ENCODE measurements at places on chromosomes 12 and 14.

- no peak for DNase-seq
These were observed 146.0 kb downstream of the FBXL14 start for GRCh38 chr12:1448336-1448735.

DNA sequence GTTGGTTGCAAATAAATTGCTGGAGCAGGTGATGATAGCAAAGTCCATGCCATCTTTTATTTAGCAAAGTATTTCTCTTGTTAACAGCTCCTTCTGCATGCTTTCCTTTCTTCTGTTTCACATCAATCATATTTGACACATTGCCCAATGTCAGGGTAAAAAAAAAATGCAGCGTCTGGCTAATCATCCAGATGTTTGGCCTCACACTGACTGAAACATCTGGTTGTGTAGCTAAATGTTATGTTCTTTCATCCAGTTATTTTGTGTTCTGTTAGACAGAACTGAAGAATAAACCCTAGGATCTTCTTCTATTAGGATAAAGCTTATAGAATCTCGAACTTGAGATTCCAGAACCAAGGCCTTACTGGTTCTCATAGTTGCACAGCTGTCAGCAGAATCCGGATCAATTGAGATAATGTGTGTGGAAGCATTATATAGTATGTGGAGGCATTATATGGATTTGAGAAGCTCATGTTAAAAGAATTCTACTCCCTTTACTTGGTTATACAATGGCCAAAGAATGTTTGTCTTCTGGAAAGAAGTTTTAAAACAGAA lies 859.2 kb downstream of the DIO2 start:
- DNase-seq: no peak

DNA sequence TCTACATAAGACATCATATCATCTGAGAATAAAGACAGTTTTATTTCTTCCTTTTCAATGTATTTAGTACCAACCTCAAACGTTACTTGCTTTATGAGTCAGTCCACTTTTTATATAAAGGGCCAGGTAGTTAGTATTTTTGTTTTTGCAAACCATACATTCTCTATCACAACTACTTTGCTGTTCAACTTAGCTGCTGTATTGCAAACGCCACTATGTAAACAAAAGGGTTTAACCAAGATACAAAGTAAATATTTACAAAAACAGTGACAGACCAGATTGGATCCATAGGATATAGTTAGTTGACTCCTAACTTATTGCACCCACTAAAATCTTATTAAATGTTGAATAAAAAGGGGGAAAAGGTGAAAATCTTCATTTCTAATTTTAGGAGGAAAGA lies 87.7 kb upstream of the FOXG1 start:
- no peak for DNase-seq

DNA sequence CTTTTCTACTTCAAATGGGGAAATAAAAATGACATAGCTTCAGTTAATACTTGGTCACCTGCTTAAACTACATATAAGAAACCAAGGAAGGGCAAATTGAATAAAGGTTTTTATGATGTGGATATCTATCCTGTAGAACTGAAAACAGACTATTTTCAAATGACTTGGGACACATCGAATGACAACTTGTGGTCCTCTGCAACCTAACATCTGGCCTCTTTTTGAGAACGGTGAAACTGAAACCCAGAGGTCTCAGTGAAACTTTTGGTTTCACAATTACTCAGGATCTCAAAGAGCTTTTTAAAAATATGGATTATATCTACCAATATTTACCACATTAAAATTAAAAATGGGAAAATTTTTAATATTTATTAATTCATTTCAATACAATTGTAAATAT lies 65.2 kb downstream of the PPP2R5E start:
- no peak for DNase-seq

GRCh38 chr12:56317675-56318074 lies 1.9 kb upstream of the CNPY2 start:
- DNase-seq: no peak

DNA sequence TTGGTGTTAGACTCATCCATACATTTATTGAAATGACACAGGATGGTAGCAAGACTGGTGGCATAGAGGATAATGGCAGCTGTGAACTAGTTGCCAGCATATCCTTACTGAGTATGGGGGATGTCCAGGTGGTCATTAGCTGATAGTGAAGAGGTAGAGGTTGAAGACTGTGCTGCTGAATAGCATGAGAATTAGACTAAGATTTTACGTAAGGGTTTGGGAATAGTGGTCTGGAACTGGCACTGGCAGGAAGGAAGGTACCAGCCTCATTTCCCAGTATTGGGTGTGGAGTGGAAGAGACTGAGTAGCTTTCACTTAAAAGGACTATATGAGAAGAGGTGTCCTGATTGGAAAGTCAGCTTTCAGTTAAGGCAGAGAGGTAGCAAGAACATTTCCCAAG lies 6.5 kb downstream of the ERC1 start:
- DNase-seq: no peak

- DNase-seq: no peak
These were observed 285.2 kb downstream of the NAV3 start for GRCh38 chr12:78115889-78116288.

GRCh38 chr14:61560323-61560722 lies 135.0 kb upstream of the HIF1A start:
- no peak for DNase-seq

- DNase-seq: no peak
These were observed 158.7 kb downstream of the EGLN3 start for GRCh38 chr14:33792009-33792719.

Measured in sigmoid colon (tissue), 7 donors.